ENCODE measurements at places on chromosomes 5 and 9.

GRCh38 chr5:8012131-8012977 is 143.4 kb downstream of the MTRR start:
- no peak for DNase-seq

- DNase-seq, result no peak
Observed at GRCh38 chr5:91176288-91177016, 206.7 kb downstream of the ARRDC3 start.

DNA sequence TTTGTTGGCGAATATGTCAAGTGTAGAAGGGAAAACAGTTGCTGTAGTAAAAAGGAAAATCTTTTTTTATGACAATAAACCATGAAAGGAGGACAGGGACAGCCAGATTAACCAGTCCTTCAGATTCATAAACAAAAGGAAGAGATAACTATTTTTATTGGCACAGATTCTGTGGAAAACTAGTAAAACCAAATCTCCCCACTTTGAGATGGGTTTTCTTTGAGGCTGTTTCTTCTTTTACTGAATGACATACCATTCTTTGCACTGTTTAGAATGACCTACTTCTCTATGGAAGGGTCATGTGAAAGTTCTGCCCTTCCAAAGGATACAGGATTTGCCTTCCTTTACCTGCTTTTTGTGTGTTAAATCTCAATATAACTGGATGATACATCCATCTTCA is 13.7 kb downstream of the CAST start:
- DNase-seq, result no peak

GRCh38 chr9:128565578-128565977 is 13.2 kb downstream of the SPTAN1 start:
- DNase-seq, result no peak

DNA sequence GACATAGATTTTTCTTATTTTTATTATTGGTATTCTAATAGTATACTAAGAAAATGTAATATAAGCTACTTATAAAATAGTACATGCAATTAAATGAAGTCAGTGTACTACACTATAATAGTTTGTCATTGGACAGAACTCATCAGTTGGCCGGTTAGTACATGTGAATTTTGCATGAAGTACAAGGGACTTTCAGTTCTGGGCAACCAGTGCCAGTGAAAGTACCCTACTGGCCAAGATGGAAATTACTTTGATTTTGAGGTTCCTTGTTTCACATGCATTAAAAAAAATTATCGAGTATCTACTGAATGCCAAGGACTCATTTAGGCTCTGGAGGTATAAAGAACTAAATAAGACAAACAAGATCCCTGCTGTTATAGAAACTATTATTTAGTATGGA is 213.4 kb upstream of the ELL2 start:
- no peak for DNase-seq

- no peak for DNase-seq
Observed at GRCh38 chr5:98904780-98905179, 24.0 kb downstream of the CHD1 start.

DNA sequence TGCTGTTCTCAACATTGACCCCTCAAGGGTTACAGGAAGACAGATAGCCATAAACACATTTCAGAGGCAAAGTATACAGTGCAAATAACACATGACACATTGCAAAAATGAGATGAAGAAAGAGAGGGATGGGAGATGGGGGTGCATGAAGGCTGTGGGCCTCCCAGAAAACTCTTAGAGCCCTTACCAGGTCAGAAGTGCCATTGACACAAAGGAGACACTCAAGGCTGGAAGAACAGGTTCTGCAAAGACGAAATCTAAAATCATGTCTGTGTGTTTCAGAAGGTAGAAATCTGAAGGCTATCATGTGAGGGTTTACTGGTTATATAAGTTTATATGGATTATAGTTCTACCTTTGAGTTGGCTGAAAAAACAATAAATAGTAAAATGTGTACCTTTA is 318.8 kb downstream of the BNC2 start:
- DNase-seq, result no peak

DNA sequence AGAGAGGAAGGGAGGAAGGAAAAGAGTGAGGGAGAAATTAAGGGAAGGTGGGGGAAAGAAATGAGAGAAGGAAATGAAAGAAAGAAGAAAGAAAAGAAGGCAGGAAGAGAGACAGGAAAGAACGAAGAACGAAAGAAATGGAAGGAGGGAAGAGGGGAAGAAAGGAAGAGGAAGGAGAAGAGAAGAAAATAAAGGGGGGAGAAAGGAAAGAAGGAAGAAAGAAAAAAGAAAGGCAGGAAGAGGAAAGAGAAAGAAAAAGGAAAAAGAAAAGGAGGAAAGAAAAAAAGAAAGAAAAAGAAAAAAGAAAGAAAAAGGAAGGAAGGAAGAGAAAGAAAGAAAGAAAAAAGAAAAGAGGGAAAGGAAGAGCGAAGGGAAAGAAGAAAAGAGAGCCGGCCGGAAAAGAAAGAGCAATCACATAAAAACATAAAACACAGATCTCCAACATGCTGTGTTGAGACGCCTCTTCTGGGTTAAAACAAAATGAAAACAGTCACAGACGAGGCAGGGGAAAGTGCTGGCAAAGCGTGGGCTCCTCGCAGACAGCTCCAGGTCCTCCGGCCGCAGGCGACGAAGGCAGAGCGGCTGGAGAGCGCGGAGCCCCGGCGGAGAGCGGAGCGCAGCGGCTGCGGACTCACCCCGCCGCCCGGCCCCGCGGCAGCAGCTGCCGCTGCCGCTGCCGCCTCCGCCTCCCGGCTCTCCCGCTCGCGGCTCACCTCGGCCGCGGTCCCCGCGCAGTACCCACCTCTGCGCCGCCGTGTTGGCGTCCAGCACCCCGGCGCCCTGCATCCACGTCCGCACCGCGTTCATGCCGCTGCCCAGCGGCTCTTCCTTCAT is 896 bp downstream of the EBF1 start:
- DNase-seq, result no peak

- no peak for DNase-seq
Observed at GRCh38 chr9:80794197-80794596, 895.1 kb downstream of the TLE1 start.

GRCh38 chr5:76724871-76725270 is 8.9 kb downstream of the F2R start:
- no peak for DNase-seq

- DNase-seq, result no peak
Observed at GRCh38 chr9:846852-847251, 5.4 kb downstream of the DMRT1 start.

Data from stimulated activated CD8-positive, alpha-beta memory T cell treated with anti-CD3 and anti-CD28 coated beads, Interleukin-15, amount 100 ng/mL, for 24 hours (primary cell).